ENCODE measurements at places on chromosomes 13 and 19.

GRCh38 chr13:51675385-51675784, 91.1 kb downstream of the WDFY2 start:
- DNase-seq: no peak

- peak; percentile 80 for DNase-seq
Measured at GRCh38 chr19:49801966-49802661, 11.0 kb downstream of the FUZ start.

DNA sequence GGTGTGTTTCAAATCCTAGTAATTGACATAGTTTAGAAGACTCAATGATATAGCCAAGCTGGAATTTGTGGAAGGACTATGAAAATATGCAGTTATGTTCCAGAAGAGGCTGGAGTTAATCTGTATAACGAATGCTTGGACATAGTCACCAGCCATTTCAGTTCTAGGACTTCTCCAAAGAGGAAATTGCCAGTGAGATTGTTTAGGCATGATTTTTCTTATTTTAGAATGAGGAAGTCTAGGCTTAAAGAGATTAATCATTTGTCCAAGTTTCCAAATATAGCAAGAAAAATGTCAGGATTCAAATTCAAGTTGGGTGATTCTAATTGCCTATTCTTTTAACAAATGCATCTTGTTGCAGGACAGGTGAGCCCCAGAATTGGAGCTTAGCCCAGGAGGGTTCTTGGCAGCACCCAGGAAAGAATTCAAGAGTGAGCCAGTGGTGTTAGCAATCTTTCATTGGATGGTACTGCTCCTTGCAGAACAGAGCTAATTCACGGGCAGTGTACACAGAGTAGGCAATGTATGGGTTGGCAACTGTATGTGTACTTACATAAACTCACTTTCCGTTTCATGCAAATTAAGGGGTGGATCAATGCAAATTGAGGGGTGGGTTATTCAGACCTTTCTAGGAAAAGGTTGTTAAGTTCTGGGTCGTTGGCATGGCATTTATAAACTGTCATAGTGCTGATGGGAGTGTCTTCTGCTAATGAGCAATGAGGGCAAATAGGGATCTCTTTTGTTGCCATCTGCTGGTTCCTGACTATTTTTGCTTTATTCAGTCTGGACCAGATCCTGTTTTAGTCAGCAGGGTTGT, 763.1 kb upstream of the SLITRK1 start:
- no peak for DNase-seq

DNA sequence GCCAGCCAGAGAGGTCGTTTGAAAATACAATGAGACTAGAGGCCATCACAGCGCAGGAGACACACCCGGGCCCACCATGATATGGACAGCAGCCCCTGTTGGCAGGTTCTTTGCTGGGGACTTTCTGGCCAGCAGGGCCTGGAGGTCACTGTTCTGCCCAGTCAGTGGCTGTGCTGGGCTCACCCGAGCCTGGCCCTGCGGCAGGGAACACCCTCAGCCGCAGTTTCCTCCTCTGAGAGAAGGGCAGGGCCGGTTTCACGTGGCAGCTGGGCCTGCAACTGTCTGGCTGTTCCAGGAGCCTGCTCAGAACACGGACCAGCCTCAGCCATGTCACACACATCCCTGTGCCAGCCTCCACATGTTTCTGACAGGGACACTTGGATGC, 39.4 kb downstream of the ADPRHL1 start:
- DNase-seq: no peak

DNA sequence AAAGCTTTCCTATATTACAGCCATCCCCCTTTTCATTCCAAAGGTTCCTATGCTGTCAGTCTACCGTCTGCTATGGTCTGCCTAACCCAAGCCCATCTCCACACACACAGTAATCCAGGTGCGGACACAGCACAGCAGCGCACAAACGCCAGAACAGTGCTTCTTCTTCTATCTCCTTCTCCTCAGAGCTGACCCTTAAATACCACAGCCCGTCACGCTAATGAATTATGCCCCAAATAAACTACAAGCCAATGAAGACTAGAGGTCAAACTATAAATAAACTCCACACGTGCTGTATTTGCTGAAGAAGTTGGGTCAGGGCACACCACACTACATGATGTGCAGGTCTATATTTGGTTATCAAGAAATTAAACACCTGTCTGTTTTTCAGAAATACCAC, 71.8 kb downstream of the TBC1D4 start:
- DNase-seq: no peak

GRCh38 chr19:33492090-33492489, 29.5 kb downstream of the PEPD start:
- no peak for DNase-seq

- no peak for DNase-seq
Measured at GRCh38 chr19:33662391-33663092, 40.8 kb downstream of the CHST8 start.

All from nephron progenitor cell (in vitro differentiated cells).